ENCODE measurements at places on chromosomes 16 and 17.

DNA sequence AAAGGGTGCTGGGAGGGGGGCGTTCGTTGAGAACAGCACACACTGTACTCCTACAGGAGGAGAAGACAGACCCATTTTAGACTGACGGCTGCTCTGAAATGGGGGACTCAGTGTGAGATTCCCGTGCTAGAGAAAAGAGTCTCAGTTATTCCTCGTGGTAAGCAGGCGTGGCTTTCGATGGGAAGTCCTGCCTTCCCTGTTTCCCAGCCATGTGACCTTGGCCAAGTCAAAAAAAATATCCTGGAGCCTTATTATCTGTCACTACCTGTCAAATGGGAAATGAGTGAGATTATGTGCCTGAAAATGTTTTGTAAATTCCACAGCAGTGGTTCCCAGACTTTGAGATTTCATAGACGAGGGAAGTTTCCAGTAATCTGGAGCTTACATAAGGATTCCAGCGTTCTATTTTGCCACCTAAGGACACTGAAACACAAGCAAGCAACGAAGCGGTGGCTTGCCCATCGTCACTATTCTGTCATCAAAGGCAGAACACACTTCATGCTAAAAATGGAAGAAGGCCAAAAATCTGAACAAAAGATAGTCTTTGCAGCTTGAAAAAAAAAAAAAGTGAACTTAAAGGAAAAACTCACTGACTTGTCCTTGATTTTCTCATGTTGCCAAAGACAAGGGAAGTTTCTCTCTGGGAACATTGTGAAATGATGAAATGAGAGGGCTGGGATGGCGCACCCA lies 253.4 kb upstream of the RPL38 start:
- DNase-seq, result no peak

GRCh38 chr17:15076991-15077663 lies 188.0 kb downstream of the PMP22 start:
- no peak for DNase-seq

DNA sequence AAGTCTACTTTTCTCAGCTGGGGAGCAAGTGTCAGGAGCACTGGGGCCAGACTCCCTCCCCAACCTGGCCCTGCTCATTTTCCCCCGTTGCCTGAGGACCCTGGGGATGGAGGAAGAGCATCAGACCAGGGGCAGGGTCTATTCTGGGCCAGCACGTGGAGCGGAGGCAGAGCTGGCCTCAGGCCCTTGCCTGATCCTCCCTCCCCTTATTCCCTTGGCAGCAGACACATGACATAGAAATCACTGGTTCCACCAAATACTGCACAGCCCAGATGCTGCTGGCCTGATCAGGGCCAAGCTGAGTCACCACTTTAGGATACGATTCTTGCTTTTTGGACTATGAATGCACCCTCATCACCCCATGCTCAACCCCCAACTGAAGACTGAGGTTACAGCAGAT lies 15.8 kb upstream of the AGRP start:
- peak; percentile 52 for DNase-seq

DNA sequence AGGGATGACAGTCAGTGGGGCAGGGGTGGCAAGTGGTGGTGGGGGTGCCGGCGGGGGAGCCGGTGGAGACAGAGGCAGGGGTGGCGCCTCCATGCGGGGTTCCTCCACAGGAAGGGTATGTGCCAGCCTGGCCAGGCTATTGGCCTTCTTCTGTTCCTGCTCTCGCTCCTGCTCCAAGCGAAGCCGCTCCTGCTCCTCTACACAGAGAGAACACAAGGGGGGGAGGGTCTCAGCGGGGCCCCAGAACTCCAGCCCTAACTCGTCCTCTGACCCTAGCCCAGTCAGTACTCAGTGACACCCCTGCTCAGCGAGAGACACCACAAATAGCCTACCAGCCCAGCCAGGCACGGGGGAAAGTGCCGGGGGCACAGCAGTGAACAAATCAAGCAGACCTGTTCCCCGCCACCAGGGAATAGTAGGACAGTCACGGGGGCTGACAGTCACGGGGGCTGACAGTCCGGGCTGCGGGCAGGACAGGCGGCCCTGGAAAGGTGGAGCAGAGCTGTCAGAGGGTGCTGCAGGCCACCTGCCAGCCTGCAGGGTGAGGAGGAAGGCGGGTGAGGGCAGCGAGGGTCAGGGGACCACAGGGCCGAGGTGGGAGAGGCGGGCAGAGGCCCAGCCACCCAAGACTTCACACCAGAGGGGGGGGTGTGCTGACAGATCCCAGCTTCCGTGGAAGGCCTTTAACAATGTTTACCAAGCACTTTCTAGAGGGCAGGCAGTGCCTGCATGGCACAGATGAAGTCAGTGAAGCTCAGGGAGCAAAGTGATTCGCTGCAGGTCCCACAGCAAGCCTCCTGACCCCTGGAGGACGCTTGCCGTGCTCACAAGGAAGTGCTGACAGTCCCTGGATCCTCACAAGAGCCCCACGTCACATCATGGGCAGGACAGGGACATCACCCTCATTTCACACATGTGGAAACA lies 5.3 kb downstream of the MNT start:
- DNase-seq, result peak; percentile 58

DNA sequence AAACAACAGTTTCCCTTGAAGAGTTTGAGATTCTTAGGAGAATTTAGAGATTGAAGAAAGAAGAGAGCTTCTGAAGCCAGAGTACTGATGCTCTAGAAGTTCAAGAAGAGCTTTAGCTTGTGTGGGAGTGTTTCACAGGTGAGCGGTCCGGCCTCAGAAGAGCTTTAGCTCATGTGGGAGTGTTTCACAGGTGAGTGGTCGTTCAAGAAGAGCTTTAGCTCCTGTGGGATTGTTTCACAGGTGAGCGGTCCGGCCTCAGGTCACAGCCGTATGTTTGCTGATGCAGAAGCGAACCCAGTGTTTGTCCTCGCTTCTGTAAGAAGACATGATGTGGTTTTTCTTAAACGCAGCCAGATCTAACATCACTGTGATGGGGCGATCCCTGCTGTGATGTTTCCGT lies 76.4 kb downstream of the SEC14L1 start:
- DNase-seq, result no peak

- peak; percentile 55 for DNase-seq
Observed at GRCh38 chr17:78358538-78359320, 1.1 kb downstream of the SOCS3 start.

DNA sequence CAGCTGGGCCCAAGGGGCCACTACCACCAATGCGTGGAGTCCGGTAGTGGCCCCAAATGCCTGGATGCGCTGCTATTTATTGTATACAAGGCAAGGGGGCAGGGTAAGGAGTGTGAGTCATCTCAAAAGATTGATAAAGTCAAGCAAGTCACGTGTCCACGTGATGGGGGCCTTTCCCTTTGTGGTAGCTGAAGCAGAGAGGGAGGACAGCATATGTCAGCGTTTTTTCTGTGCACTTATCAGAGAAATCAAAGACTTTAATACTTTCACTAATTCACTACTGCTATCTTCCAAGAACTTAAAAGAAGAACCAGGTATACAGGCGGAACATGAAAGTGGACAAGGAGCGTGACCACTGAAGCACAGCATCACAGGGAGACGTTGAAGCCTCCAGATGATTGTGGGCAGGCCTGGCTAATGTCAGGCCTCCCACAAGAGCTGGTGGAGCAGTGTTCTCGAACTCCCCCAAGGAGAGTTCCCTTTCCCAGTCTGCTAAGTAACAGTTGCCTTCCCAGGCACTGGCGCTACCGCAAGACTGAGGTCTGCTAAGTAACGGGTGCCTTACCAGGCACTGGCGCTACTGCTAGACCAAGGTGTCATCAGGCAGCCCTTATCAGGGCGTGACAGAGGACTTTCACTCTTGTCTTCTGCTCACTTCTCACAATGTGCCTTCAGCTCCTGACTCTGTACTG lies 10.8 kb upstream of the ASB16 start:
- no peak for DNase-seq

All from fibroblast of gingiva (primary cell).